MM.1S (cell line): ENCODE measurements at places on chromosomes 6 and 20.

DNA sequence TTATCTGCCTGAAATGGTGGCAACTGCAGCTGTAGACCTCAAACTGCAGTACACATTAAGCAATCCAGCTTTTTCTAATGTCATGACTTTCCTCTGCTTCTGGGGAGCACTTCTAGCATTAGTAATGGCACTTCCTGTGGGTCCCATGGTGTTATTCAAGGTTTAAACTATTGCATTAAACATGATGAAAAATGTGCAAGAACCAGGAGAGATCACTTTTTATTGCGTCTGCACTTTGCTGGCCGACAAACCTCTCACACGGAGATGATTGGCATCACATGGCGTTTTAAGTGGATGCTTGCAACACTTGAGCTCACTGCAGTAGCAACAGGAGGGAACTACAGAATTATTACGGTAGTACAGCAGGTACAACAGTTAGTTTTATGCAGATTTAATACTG is 148.4 kb downstream of the HIVEP2 start:
- no peak for DNase-seq

DNA sequence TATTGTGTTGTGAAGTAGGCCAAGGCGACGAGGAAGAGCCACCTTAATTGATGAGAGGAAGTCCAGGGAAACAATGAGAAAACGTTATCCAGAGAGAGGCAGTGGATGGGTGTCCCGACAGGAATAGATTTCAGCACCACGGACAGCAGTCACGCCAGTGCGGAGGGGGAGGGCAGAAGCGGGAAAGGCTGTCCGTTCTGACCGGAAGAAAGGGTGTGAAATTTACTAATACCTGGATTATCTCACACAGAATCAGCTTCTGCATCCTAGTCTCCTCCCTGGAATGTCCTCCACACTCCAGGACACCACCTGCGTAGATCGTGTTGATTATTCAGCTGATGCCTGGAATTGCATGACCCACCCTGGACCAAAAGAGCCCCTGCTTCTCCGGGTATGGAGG is 7.4 kb upstream of the BPIFA3 start:
- DNase-seq: peak; percentile 64

- DNase-seq: no peak
These were observed 26.9 kb upstream of the LRRC1 start for GRCh38 chr6:53767941-53768340.

GRCh38 chr6:111845441-111845871 is 27.8 kb downstream of the FYN start:
- no peak for DNase-seq

DNA sequence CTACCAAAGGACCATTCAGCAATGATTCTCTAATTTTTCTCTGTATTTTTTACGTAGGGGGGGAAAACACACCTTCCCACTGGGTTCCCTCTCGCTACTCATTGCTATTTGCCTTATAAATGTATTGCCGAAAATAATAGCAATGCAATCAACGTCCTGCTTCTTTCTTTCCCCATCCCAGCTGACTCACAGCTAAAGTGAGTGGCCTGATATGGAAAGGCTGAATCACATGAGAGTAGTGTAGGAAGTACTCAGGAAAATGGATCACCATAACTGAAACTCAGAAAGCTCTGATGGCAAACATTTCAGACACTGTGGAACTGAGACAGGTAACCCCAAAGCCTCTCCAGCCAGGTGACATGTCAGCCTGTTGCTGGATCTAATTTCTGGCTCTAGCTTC is 49.3 kb upstream of the SRPK1 start:
- no peak for DNase-seq

- DNase-seq: no peak
These were observed 39.8 kb downstream of the ADTRP start for GRCh38 chr6:11738661-11739375.

GRCh38 chr6:25706314-25707014 is 48.1 kb upstream of the SLC17A4 start:
- no peak for DNase-seq

- no peak for DNase-seq
These were observed 70.2 kb downstream of the AIG1 start for GRCh38 chr6:143130928-143131327.

DNA sequence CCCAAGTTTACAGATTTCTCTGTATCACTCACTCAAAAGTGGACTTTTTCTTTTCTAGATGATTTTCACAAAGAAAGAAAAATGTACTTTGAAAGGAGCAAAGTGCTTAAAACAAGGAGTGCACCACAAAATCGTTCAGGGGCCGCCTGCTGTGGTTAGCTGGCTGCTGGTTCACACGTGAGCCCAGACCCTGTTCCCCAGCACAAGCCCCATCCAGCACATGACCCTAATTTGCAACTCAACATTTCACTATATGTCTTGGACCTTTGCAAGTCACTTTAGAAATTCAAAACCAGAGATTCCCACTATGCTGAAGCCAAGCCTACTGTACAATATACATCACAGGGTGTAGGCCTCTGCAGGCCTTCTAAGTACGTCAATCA is 95.5 kb upstream of the NHSL1 start:
- no peak for DNase-seq

DNA sequence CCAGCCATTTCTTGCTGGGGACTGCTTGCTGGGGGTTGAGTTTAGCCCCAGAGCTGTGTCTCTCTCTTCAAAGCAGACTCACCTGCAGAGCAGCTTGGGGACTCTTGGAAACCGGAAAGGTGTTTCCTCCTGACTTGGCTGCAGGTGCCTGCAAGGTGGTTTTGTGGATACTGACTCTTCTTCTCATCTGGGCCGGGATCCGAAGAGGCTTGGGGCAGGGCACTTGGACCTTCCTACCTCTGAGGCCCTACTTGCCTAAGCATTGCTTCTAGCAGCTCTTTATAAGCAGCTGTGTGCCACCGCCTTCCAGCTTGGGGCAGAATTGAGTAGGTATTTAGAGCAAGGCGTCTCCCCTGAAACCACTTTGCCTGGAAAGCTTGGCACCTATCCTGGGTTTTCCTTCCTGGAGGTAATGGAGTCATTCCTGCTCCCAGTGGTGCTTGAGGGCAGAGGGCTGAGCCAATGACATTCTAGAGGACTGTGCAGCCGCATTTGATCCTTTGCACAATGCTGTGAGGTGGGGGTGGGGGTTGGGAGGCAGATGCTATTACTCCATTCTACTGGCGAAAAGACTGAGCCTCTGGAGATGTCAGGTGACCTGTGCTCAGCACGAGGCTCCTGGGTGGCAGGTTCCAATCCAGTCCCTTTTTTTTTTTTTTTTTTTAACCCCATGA is 3.4 kb upstream of the CTSZ start:
- DNase-seq: no peak

- peak; percentile 49 for DNase-seq
These were observed 5.5 kb downstream of the CASP8AP2 start for GRCh38 chr6:89834884-89835792.

DNA sequence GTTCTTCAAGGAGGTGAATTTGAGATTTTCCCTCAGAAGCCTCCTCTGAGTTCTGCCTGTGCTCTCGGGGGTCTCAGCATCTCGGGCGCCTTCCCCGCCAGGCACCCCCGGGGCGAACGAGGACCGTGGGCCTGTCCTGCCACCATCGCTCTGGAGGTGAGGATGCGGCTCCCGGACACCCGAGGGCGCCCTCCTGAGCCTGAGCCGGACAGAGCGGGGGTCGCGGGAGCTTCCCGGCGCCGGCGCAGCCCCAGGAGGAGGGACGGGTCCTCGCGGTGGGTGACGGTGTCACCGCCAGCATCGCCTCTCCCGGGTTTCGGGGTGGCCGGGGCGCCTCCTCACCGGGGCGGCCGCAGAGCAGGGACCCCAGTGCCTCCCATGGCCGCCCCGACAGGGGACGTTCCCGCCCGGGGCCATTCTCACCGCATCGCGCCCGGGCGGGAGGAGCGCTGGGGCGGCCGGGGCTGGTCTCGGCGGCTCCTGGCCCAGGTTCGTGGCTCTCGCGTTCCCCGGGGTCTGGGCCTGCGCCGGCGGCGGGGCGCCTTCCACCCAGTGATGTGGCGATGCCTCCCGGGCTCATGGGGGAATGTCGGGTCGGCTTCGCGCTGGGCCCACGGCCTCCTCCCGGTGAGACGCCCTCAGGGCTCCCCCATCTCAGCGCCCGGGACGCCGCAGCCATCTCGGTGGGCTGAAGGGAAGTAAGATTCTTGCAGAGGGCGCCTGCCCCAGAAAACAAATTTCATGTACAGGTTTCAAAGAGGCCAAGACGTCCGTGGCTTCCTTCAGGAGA is 210.5 kb downstream of the ERMARD start:
- no peak for DNase-seq

DNA sequence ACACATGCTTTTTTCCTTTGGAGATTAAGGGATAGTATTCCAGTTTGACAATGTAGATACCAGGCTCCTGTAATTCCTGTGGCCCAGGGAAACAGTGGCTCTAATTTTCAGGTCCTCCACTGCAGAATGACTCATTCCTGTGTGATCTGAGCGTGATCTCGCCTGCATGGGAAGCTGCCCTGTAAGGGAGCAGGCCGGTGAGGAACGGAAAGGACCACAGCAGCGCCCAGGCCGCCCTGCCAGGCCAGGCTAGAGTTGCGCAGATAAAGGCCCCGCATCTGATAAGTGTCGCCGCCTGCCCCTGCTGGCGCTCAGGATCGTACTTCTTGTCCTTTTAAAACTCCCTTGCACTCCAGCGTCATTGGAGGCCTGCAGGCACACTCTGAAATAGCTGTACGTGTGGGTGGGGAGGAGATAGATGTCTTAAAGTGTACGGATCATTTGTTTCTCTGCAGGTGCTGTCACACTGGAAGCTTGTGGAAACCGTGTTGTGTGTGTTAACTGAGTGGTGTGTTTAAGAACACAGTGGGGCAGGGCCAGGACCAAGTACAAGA is 60.7 kb downstream of the SYNJ2 start:
- no peak for DNase-seq

GRCh38 chr20:43549416-43550065 is 9.3 kb upstream of the SGK2 start:
- DNase-seq: no peak

DNA sequence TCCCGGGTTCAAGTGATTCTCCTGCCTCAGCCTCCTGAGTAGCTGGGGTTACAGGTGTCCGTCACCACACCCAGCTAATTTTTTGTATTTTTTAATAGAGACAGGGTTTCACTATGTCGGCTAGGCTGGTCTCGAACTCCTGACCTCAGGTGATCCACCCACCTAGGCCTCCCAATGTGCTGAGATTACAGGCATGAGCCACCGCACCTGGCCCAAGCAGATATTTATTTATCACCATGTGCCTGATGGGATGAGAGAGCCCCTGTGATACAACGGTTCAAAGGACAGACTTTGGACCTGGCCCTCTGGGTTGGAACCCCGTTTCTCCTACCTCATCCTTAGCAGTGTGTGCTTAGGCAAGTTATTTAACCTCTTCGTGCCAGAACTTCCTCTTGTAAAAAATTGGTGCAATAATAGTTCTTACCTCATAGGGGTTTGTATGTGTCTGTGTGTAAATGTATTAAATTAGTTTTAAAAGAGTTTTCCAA is 19.2 kb upstream of the STK38 start:
- no peak for DNase-seq

DNA sequence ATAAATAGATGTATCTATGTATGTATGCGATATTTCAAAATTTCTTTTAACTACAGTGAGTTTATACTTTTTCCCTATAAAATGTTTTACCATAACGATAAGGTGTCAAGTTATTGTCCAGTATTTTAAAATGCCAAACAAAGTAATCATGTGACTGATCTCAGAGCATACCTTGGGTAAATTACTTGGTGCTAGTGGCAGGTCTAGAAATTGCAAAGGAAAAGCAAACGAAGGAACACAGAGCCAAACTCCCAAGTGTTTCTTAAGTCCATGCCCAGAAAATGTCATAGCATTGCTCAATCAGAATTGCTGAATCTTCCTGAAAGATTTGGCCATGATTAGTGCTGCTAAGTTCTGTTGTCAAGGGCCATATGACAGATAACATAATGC is 77.5 kb downstream of the CAP2 start:
- no peak for DNase-seq

DNA sequence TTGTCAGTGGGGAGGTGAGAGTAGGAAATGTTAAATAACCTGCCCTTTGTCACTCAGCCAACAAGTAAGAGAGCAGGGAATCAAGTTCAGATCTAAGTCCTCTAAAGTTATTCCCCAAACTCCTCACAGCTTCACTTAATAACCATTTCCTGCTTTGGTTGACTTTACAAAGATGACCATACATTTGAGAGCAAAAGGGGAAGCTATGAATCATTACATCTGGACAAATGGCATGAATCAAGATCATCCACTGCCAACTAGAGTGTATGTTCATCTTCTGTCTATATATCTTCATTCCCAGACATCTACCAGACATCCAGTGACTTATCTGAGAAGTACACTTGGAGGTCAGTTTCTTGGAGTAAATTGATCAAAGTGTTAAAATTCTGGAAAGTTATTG is 15.1 kb upstream of the HIVEP2 start:
- no peak for DNase-seq

DNA sequence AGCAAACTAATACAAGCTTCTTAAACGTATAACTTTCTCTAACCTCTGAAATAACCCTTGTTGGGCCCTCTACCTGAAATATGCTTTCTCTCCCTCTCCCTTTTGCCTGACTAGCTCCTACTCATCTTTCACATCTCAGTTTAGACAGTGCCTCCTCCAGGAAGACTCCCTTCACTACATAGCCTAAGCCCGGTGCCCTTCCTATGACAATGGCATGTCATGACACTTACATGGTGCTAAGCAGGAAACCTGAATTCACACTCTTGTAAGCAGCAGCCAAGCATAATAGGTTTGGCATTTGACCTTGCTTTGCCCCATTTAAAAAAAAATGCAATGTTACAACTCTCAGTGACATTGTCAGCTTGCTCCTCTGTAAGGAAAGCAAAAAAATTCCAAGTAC is 33.1 kb upstream of the FBXL4 start:
- DNase-seq: no peak

DNA sequence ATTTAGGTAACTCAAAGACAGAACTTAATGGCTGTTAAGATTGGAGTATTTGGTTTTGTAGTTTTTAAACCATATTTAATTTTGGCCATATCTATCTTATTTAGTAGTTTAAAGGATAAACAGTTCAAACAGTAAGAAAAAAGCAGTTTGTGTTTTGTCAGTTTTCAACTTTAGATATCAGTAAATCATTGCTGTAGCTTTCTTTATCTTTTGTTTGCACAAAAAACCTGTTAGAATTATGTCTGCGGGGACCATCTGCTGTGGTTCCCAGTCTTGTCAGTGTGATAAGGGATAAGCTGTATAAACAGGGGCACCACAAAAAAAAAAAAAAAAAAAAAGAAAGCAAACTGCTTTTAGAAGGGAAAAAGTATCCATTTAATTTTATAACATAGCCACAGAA is 40.9 kb downstream of the CDKAL1 start:
- no peak for DNase-seq

DNA sequence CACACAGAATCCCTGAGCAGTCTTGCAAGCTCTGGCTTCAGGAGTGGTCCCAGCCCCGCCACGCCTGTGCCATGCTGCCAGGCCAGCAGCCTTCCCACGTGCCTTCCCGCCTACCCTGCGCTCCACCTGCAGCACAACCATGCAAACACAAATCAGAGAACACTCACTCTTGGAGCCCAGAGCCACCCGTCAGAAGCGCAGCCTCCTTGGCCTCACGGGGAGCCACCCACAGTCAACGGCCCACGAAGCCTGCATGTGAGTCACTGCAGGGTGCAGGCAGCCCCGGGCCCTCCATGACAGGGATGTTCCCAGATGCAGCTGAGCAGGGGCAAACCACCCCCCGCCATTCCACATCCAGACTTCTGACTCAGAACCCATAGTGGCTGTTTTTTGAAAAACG is 217.0 kb downstream of the DLL1 start:
- DNase-seq: no peak
